ENCODE measurements at places on chromosomes 4 and X. TPM values are rescaled to one million over a fixed set of nuclear protein-coding genes. Genes with fewer than 3 reads are reported as not detected.

Gene SSX4
- polyA plus RNA-seq, result not detected

Gene CFI
- polyA plus RNA-seq, result 105 TPM

Gene OTUD6A
- not detected for polyA plus RNA-seq

Gene PGAM4
- 0.52 TPM for polyA plus RNA-seq

Gene DNASE1L1
- polyA plus RNA-seq, result 13.1 TPM

Gene SCD5
- 42.0 TPM for polyA plus RNA-seq

Gene PNMA5
- polyA plus RNA-seq, result 0.33 TPM

Gene SUPT20HL2
- not detected for polyA plus RNA-seq

Gene SPATA18
- polyA plus RNA-seq, result 1.6 TPM

Gene RHOXF1
- 3.0 TPM for polyA plus RNA-seq

Gene CMC4
- 5.5 TPM for polyA plus RNA-seq

Gene SH3RF1
- polyA plus RNA-seq, result 30.1 TPM

Gene CYLC1
- not detected for polyA plus RNA-seq

Gene GPRIN3
- polyA plus RNA-seq, result 8.6 TPM

Gene DUSP9
- 33.8 TPM for polyA plus RNA-seq

Gene PABPC5
- 5.2 TPM for polyA plus RNA-seq

Gene USP17L17
- polyA plus RNA-seq, result not detected

Gene RIPPLY1
- polyA plus RNA-seq, result 2.8 TPM

Gene WAS
- 2.6 TPM for polyA plus RNA-seq

Gene RHOXF2B
- not detected for polyA plus RNA-seq

Gene SFRP2
- 14.9 TPM for polyA plus RNA-seq

Gene NKX6-1
- polyA plus RNA-seq, result 0.07 TPM

Gene MSANTD1
- polyA plus RNA-seq, result 0.88 TPM

Data from left kidney (tissue), 8 donors.